GM12864 (cell line): ENCODE measurements at places on chromosomes 5 and 9.

- DNase-seq = no peak
These were observed 5.2 kb upstream of the ANXA6 start for GRCh38 chr5:151162776-151163175.

DNA sequence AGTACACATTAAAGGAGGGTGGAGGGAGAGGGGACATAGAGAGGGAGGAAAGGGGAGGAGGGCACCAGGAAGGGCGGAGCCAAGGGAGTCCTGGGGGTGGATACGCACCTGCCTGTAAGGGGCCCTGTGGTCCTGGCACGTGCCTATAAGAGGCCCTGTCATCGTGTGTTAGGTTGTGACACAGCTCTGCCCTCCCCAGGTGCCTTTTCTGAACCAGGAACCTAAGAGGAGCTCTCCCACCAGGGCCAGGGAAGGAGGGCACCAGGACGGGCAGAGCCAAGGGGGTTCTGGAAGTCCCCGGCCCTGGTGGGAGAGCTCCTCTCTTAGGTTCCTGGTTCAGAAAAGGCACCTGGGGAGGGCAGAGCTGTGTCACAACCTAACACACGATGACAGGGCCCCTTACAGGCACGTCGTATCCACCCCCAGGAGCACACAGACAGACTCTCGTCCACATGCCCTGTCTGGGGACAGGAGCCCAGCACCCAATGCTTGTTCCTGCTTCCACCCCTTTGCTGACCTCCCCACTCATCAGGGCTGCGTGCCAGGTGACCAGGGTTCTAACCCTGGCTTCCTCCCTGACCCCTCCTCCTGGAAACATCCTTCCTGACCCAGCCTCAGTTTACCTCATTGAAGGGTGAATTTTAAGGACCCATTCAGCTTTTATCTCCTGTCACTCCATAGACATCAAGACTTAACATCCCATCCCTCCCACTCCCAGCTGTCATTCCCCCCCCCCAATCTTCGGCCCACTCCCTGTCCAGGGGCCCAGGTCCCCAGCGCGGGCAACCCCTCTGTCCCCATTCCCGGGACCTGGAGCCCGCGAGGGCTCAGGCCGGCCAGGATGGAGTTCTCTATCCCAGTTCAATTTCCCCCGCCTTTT lies 12.9 kb upstream of the OLFM1 start:
- DNase-seq = no peak

- DNase-seq = no peak
These were observed 103.7 kb upstream of the TLX3 start for GRCh38 chr5:171205375-171205774.

GRCh38 chr5:125603321-125603720 lies 819.9 kb upstream of the GRAMD2B start:
- no peak for DNase-seq

- no peak for DNase-seq
These were observed 145.4 kb downstream of the ACTL7B start for GRCh38 chr9:108710424-108710823.

DNA sequence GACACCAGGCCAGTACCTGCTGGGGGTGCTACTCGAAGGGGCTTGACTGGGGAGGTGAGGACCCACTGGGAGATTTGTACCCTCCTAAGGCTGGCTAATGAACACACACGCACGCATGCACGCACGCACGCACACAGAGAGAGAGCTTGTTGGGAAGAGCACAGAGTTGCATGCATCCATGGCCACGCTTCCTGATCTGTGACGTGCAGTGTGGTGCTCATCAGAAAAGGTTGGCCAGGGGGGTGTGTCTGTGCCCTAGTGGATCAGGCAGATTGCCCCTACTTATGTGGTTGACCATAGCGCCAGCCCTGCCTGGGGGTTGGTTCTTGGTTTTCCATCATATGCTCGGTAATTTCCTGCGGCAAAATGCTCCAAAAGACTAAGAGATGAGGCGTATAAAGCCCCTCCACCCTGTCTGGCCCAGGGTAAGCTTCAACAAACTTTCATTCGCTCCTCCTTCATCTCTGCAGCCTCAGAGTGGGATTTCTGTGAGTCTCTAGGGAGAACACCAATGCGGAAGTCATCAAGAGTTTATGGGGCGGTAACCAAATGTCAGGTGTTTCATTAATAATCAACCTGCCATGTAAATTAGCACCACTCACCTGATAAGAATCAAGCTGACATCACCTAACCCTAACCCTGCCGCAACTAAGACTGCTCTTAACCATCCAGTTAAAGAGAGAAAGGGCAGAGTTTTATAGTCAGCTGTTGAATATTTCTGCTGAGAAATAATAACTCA lies 8.0 kb upstream of the GFI1B start:
- no peak for DNase-seq

DNA sequence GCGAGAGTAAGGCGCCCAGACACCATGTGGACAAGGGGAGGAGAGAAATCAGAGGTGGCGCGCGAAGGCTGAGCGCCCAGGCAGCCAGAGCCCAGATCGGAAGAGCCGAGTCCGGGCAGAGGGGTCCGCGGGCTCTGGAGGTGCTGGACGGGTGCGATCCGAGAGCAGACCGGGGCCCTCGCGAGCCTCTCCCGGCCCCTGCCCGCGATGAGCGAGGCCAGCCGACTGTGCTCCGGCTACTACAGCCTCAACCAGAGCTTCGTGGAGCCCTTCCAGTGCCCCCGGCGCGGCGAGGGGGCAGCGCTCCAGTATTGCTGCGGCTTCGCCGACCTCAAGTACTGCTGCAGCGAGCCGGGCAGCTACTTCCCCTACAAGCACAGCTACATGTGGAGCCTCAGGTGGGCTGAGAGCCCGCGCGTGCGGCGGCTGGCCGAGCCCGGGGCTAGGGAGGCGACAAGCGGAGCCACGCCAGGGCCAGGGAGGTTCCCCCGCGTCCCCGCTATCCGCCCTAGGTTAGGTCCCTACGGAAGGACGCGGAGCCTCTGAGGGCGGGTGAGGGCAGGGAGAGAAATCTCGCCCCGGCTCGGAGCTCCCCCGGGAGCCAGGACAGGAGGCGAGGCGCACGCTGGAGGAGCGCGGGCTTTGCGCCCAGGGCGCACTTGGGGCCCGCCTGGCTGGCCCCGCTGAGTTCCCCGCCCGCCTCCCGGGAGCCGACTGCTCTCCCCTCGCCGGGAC lies at the start of gene SHISAL2B:
SHISAL2B (plus strand) TSS at position 87 of the 735 bp plus-strand sequence; CDS start at position 208, 121 bp downstream.
- no peak for DNase-seq

- no peak for DNase-seq
These were observed 3.8 kb downstream of the OR2V2 start for GRCh38 chr5:181151146-181151545.

- no peak for DNase-seq
These were observed 30.9 kb upstream of the SHOC1 start for GRCh38 chr9:111825468-111826145.

DNA sequence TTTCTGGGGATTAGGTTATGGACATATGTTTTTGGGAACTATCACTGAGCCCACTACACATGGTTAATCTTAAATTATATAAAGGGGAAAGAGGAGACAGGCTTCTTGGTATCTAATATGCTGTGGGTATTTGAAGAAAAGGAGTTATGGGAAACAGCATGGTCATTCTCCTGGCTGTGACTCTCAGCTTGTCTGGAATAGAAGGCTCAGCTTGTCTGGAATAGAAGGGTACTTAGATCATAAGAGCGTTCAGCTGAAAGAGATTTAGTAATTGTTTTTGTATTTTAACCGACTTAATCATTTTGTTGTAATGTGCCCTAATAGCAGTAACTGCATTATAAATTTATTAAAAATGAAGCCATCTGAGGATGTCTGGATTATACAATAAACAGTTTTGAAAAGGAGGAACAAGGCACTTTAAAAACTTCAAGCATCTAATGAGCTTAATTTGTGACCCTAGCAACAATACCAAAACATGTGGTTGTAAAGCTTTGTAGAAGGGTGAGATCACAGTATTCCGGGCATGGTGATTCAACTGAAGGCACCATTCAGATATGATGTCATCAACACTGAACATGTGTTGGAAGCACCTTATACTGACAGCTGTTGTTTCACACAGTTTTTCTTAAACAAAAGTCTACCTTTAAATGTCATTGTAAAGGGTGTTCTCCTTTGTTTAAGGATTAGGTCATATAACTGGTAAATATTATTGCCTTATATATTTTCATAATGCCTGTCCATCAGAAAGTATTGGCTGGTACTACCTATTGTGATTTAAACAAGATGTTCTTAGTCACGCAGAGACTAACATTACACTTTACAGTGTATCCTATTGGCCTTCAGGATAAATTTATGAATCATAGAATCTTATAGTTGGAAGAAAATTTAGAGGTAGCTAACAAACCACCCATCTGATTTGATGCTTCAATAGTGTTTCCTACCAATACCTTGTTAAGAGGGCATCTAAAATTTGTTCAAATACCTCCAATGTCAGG lies 2174.1 kb upstream of the WWC1 start:
- DNase-seq = no peak

GRCh38 chr5:58505971-58506640 lies 14.9 kb downstream of the GAPT start:
- DNase-seq = no peak

DNA sequence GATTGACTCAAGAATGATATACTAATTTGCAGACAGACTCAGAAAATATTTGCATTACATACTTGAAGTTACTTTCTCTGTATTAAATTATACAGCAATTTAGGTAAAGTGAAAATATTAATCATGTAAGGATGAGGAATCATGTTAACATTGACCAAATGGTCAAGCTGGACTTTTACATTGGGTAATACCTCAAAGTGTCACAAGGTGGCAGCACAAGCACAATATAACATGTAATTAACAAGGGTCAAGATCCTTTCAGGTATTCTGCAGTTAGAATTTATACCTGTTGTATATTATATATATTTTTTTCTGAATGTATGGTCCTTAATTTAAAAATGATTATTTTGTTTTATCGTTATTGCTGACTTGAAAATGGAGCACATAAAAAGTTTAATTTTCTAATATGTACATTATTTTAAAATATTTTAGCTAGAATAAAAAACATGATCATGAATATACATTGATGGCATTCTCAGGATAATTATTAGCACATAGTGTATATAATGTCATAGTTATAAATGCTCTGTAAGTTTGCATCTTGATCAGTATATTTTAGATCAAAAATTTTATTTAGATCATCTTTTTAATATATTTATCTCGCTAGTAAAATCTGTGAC lies 8.6 kb downstream of the HAPLN1 start:
- DNase-seq = no peak
